Erythroblast (primary cell): ENCODE measurements at places on chromosomes 2 and 18.

DNA sequence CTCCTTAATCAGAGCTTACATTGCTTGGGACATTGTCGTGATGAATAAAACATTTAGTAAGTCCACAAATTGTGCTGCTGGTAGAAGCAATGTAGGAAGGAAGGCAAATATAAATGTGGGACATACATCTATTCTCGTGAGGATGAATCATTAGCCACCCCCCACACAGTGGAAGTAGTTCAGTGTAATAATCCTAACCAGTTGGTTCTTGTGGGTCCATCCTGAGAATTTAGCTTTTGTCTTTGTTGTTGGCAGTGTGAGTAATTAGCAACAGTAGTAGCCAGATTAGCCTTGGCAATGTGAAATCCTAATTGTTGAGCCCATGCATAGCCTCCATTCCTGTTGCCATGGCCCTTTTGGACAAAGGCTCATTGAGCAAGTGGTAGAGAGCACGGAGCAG is 532.1 kb downstream of the FBXO15 start:
- no peak for DNase-seq

DNA sequence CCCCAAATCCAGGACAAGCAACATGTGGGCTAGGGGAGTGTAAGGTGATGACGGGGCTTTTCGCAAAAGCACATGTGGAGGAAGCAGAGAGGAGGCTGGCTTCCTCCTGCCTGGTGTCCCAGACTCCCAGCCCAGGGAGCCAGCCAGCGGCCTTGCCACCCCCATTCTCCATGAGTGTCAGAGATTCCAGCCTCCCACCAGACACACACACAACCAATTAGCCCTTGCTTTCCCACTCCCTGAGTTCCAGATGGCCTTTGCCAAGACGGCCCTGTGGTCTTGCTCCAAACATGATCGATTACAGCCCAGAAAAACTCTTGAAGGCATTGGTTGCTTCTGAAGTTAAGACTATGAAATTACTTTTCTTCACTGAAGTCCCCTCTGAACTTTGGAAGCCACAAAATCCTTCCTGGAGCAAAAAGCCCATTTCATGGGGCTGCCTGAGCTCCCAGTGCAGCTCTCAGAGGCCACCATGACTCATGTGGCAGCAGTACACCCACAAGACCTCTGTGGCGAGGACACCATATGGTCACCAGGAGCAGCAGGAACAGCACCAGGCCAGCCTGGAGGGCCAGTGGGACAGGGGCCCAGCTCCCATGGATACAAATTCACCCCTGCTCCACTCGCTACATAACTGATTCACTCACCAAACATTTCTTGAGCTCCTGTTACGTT is 69.1 kb upstream of the PID1 start:
- no peak for DNase-seq

GRCh38 chr2:146874260-146874658 is 970.6 kb upstream of the ACVR2A start:
- DNase-seq = no peak

GRCh38 chr2:224440988-224441387 is 39.1 kb upstream of the FAM124B start:
- DNase-seq = no peak

- no peak for DNase-seq
Observed at GRCh38 chr18:66900837-66901236, 296.9 kb upstream of the CDH19 start.

DNA sequence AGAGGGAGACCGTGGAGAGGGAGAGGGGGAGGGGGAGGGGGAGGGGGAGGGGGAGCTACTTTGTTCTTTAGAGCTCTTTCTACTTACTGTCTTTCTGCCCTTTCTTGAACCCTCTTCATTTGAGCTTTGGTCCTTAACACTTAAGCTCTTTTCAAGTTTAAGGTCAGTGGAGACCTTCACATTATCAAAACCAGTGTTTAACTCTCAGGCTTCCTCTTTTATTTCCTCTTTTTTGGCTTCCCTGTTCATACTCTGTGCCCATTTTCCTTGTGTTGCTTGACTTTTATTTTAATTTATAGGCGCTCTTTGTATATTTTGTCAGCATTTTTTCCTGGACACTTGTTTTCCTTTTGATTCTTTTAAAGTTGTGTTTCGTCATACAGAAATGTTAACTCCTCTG is 37.1 kb downstream of the ACSL3 start:
- no peak for DNase-seq

DNA sequence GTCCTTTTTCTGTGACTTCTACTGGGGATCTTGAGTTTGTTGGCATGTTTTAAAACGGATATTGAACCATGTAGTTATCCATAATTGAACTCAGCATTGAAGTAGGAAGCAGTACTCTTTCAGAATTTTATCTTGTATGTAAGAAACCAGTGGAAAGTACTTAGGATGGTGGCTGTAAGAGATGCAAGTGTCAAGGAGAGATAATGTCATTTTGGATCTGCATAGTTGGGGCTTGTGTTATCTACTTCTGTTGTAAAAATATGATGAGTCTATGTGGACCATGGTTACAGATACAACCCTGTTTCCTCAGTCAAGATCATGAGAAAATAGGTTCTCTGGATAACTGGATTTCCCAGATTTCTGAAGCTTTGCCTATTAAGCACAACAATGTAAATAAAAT is 113.7 kb downstream of the NAB1 start:
- no peak for DNase-seq

GRCh38 chr2:141260911-141261310 is 869.9 kb downstream of the LRP1B start:
- no peak for DNase-seq

DNA sequence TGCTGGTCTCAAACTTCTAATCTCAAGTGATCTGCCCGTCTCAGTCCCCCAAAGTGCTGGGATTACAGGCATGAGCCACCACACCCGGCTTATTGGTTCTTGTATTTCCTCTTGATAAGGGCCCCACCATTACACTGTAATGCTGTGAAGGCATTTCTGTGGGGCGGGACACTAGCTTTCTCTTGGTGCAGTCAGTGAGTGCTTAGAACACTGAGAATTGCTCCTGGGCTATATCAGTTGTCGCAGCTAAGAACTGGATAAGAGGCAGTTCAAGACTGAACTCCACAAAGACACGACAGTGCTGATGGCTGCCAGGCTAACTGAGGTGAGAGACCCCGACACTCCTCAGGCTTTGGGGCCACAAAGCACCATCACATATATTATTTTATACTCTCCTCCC is 2.1 kb downstream of the KHK start:
- peak; percentile 45 for DNase-seq

GRCh38 chr2:191917430-191917881 is 70.6 kb upstream of the CAVIN2 start:
- no peak for DNase-seq

GRCh38 chr2:73985308-73986084 is 786 bp downstream of the TET3 start:
- peak; percentile 70 for DNase-seq

GRCh38 chr2:73297151-73297559 is 3.8 kb upstream of the EGR4 start:
- no peak for DNase-seq

DNA sequence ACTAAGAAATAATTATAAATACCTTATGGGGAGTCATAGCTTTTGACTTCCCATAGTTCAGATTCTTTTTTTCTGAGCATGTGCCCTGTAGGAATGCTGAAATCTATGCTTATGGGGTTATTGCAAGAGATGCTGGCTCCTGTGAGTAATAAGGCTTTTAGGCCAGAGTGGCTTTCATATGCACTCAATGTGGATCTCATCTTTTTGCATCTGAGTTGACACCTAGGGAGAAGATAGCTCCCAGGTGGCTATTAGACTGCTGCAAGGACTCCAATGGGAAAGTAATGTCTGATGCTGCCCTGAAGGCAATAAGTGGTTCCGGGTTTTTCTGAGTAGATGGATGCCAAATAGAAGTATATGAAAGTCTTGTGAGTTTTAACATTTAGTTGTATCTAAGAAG is 21.0 kb downstream of the DNAH6 start:
- no peak for DNase-seq

- DNase-seq = no peak
Observed at GRCh38 chr2:23468474-23469141, 83.6 kb downstream of the KLHL29 start.
